ENCODE measurements at places on chromosomes 12 and 14.
A peak's percentile ranks its signal among the peaks of the same experiment; 100 is the strongest.

- no peak for DNase-seq
Observed at GRCh38 chr14:69237584-69237983, 22.4 kb upstream of the GALNT16 start.

GRCh38 chr12:114400925-114401324 is 5.0 kb downstream of the TBX5 start:
- no peak for DNase-seq

- DNase-seq = no peak
Observed at GRCh38 chr12:123754041-123754772, 7.9 kb upstream of the DNAH10 start.

DNA sequence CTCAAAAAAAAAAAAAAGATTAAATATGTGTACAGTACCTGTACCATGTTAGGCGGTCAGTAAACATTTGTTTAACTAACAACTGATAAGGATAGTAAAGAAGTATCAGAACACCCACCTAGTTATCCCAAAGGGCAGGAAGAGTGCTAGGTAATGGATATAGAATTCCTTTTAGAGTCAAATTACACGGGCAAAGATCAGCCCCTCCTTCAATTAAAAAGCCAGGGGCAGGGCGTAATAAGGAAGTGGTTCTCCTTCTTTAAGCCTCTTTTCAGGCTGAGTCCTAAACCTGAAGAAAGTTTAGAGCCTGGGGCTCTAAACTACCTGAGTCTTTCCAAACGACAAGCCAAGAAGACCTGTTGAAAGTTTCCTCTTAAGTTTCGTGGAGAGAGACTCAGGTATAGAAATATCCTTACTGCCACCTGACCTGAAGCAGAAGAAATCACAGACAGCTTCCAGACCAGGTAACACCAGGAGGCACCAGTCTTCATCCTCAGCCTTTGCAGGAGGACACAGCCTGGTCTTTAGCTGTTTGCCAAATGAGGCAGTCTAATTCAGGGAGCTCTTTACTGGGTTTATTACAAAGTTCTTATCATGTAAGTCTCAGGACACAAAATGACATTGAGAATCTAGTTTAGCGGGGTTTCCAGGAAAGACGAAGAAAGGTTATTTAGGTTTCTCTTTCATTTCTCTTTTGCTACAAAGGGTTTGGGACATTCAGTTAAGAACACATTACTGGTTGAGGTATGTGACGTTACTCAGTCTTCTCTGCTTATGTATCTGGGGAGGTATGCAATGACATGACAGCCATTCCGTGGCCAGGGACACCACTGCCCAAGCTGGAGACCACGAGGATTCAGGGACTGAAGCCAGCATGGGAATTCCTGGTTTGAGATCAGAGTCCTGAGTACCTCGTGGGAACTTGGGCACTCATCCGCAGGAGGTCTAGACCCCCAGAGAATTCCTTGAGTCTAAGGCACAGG is at the start of gene BCL2L14:
Gene BCL2L14 (plus strand): TSS at position 266 of the 983 bp plus-strand sequence. CDS start 8,367 bp downstream, outside the sequence.
- DNase-seq = no peak

- no peak for DNase-seq
Observed at GRCh38 chr12:76072568-76072967, 11.9 kb downstream of the NAP1L1 start.

DNA sequence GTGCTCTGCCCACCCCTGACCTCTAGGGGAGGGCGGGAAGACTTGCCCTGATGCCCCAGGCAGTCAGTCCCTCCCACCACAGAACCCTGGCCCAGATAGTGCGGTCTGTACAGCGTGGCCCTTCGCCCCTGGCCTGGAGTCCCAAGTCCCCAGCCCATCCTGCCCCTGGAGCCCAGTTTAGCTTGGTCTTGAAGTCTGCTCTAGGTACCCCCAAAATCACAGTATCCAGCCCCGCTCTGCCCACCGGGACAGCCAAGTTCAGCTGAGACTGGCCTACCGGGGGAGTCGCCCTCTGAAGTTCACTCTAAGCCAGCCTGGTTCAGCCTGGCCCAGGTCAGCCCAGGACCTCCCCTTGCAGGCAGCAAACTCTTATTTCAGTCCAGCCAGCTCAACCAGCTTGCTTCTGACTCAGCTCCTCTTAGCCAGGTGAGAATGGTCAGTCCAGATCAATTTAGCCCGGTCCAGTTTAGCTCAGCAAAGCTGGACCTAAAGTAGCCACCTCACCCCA is 75.9 kb downstream of the TMEM121 start:
- DNase-seq = no peak

- no peak for DNase-seq
Observed at GRCh38 chr12:9866860-9867269, 2.3 kb downstream of the CLEC2B start.

DNA sequence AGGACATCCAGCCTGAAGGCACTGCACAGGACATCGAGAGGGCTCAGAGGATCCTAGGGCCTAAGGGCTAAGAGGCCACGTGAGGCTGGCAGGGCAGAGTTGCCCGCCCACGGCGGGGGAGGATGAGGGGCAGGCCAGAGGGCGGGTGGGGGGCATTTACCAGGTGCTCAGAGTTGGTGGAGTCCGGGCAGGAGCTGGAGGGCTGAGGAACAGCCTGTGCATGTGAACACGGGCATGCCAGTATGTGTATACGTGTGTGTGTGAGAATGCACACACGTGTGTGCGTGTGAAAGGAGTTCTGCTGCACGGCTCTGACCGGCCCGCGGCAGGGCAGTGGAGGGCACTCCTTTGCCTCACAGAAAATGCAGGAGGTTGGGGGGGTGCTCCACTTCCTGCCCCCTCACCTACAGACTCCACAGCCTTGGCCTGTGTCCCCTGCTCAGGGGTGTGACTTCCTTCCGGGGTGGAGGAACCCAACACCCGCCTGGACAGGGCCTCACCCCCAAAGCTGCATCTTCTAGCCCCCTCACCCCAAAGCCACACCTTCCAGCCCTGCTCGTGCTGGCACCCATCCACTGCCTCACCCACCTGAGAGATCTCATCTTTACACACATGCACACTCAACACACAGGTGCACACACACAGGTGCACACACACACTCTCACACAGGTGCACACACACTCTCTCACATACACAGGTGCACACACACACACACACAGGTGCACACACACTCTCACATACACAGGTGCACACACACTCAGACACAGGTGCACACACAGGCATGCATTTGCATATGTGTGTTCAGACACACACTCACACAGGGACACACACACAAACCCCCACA is 11.8 kb upstream of the GPR132 start:
- no peak for DNase-seq

- no peak for DNase-seq
Observed at GRCh38 chr12:7961395-7962178, 25.6 kb upstream of the SLC2A3 start.

DNA sequence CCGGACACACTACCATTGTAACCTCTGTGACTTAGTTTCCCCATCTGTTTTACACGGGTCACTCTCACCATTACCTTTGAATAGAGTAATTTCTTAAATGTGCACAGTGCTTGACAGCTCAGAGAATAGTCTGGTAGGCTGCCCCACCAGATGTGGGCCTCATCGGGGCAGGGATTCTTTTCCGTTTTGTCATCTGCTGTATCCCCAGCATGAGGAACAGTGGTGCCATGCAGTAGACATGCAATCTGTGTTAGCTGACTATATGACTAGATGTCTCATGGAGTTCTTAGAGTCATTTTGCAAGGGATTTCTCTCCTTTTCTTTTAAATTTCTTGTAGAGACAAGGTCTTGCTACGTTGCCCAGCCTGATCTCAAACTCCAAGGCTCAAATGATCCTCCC is 44.9 kb upstream of the PLEKHG3 start:
- no peak for DNase-seq

- no peak for DNase-seq
Observed at GRCh38 chr12:41277100-41277945, 89.2 kb downstream of the PDZRN4 start.

GRCh38 chr12:27645671-27646070 is 50.6 kb upstream of the REP15 start:
- no peak for DNase-seq

GRCh38 chr14:99950181-99950580 is 115.0 kb upstream of the EVL start:
- no peak for DNase-seq

- DNase-seq = peak; percentile 24
Observed at GRCh38 chr14:58638231-58639197, 752 bp downstream of the DACT1 start.

DNA sequence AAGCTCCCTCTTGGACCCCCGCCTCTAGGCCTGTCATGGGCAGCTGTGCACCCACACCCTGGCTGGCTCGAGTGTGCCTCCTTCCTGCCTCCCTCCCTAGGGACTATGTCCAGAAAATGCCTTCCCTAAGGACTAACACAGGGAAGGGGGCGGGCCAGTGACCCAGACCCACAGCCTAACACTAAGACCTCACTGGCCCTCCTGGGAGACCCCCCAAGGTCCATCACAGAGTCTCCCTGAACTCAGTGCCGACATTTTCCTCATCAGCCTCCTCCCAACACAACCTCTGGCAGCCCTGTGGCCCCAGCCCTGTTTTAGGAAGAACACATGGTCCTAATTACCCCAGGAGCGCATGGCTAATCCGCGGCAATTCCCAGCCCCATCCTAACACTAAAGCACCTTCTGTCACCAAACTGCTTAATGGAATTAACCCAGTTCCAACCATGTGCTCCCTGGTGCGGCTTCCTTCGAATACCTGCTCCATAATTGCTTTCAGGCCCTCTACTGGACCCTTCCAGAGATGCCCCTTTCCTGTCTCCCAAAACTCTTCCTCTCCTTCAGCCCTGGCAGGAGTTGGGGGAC is 5.6 kb downstream of the MSI1 start:
- DNase-seq = no peak

DNA sequence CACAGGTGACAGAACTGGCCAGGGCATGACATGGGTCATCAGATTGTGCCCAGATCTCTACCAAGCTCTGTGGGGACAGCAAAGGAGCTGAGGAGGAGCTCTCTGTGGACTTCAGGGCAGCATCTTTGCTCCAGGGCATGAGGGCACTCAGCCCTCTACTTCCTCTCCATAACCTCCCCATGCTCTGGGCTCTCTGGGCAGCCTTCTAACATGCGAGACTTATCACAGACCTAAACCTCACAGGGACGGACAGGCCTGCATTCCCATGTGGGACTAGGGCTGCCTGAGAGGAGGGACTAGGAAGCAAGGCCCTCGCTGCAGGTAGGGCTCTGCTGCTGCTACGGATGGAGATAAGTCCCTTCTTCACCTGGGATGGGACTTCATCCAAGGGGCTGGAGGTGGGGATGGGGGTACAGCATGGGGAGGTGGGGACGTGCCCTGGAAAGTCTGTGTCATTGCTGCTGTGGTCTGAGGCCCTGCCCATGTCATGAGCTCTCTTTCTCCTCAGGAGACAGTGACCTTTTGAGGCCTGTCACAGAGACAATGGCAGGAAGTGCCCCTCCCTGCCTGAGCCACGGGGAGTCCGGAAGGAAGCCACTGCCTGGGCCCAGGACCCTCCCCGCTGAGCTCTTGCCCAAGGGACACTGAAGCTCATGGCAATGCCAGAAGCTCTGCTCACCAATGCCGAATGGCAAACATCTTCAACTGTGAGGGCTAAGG is 44.1 kb downstream of the PITPNM2 start:
- DNase-seq = peak; percentile 75

DNA sequence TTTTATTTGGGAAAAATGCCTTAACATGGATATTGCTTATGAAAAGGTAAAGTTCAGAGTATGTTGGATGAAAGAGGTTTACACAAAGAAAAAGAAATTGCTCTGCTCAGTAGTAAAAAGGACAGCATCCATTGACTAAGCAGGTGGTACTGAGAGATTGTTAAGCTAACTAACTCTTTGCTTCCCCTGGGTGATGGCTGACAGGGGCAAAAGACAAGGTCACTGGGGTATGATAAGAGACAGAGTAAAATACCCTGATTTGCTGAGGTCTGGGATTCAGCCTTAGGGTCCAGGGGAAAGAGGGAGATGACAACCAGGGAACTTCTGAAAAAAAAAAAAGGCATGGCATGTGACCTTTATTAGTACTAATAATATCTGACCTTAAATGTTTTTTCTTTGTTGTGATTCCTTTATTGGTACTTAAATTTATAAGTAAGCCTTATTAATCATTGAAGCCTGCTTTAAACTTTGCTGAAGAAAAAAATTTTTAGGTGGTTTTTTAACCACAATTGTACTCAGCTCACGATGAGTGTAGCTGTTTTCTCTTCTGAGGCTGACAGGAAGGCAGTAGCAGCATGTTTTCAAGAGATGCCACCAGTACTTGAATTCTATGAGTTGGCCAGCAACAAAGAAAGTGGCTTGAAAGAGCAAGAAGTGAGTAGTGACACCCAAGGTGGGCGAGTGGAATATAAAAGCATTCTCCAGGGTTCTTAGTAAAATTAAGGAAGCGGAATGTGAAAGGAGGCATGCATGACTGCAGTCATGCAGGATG is 43.7 kb upstream of the KITLG start:
- no peak for DNase-seq

- no peak for DNase-seq
Observed at GRCh38 chr12:14024591-14024990, 43.2 kb upstream of the GRIN2B start.

GRCh38 chr12:45435945-45436710 is 220.2 kb downstream of the ANO6 start:
- peak; percentile 31 for DNase-seq

- no peak for DNase-seq
Observed at GRCh38 chr14:54556535-54556934, 10.4 kb upstream of the SAMD4A start.

GRCh38 chr12:58880639-58881038 is 39.7 kb downstream of the LRIG3 start:
- no peak for DNase-seq

DNA sequence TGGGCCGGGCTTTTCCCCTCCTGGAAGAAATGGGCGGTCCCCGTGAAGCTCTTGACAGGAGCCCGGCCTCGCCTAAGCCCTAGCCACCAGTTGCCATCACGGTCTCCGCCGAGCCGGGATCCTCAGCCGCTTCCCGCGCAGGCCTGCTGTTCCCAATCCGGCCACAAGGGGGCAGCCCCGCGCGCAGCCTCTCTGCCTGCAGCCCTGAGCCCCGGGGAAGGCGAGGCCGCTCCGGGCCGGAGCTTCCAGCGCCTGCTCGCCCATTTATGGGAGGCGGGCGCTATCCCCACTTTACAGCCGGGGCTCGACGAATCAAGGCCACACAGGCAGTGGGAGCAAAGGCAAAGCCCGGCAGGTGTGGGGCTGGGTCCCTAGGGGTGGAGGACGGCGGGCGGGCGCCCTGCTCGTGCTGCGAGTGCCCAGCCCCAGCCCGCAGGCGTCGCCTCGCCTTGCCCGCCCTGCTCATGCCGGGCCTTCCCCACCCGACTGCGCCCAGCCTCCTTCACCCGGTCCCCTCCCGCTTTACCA is 61.5 kb downstream of the LGMN start:
- peak; percentile 62 for DNase-seq

- DNase-seq = no peak
Observed at GRCh38 chr12:2118481-2119255, 65.9 kb downstream of the CACNA1C start.

GRCh38 chr14:68643673-68644072 is 149.2 kb downstream of the ZFP36L1 start:
- DNase-seq = no peak

- no peak for DNase-seq
Observed at GRCh38 chr14:54922598-54922997, 20.0 kb upstream of the GCH1 start.

DNA sequence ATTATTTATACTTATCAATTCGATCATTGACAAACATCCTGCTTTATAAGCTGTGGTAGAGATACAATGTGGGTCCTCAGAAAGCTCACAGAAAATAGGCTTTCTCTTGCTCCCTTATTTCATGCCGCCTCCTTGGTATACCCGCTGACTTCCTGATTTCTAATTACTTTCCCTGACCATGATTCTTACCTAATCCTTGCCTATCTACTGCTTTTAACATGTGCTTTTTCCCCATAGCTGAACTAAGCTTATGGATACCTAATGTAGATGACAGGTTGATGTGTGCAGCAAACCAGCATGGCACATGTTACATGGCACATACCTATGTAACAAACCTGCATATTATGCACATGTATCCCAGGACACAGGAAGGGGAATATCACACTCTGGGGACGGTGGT is 65.1 kb downstream of the ITPR2 start:
- no peak for DNase-seq
